NCI-H2081 (cell line): ENCODE measurements at places on chromosomes 1 and 21.

- DNase-seq, result peak; percentile 50
These were observed 541 bp downstream of the USP48 start for GRCh38 chr1:21782349-21782867.

DNA sequence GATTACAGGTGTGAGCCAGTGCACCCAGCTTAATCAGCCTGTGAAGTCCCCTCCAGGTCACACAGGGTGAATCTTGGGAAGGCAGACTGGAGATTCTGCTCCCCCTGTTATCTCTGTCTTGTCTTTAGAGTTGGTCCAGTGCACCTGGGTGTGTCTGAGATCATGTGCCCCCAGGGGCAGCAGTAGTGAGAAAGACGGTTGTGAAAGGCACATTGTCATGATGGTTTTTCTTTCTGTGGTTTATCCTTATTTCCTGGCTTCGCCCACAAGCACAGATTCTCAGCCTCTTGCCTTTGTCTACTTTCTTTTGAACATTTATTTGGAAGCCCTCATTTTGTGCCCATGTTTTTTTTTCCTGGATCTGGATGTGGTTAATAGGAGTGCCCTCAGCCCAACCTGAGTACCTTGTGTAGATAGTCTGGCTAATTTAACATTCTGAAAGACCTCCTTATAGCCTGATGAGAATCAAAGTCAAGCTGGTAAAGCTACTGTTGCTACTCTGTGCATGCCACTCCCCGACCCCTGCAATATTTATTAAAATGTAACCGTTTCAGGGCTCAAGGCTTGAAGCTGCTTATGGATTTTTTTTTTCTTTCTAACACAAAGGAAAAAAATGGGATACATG lies 23.7 kb downstream of the UCK2 start:
- no peak for DNase-seq

- DNase-seq, result no peak
These were observed 49.7 kb downstream of the FHAD1 start for GRCh38 chr1:15296585-15297321.

DNA sequence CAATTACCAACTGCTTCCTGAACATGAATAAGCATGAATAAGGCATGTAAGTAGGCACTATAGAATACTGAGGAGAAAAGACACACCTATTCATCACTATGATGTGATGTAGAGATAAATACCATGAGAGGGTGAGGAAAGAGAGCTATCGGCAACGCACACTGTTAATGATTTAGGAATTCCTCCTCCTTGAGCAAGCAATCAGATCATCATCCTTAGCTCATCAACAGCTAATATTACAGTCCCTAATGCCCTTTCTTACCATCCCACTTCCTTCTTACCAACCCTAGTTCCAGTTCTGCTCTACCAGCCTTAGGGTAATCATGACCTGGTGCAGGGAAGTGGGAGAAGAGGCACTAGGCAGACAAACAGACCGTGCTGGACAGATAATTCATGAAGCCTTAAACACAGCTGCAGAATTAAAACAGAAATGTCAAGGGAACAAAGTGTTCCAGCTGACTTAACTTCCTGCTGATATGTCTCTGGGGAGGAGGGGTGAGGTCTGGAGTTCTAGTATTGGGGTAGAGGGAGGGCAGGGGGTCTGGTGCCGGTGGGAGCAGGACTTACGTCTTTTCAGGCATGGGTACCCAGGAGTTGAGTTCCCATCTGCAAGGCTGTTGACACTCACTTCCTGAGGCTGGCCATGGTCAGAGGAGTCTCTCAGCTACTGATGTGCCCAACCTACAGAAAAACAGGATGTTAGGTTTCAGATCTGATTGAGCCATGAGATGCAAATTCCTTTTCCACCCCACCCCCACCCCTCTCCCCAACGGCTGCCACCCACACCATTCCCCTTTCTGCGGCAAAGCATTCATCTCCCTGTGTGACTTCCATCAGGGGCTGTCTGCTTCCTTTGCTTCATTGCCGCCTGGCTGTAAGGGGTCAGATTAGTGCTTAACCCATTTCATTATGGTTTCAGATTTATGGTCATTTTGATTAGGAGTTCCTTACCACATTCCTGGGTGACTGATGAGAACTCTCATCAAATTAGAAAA lies 12.6 kb upstream of the RCSD1 start:
- no peak for DNase-seq

DNA sequence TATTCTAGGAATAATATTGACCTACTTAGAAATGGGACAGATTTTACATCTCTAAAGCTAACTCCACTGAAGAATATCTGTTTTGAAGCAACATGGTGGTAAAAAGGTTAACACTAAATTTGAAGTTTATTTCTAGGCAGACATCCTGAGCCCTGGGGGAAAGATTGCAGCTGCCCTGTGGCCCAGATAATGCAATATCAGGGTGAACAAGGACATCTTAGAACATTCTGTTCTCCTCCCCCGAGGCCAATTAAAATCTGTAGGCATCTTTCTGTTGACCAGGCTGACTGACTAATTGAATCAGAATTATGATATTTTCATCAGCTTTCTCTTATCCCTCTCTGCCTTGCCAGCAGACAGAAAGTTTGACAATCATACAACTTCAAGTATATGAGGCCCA lies 149.8 kb upstream of the DUSP10 start:
- DNase-seq, result no peak

GRCh38 chr1:29454616-29455380 lies 218.5 kb downstream of the PTPRU start:
- no peak for DNase-seq
